ENCODE measurements at places on chromosomes 13 and 19. TPM values are rescaled to one million over a fixed set of nuclear protein-coding genes. Genes with fewer than 3 reads are reported as not detected.
A peak's percentile ranks its signal among the peaks of the same experiment; 100 is the strongest.

- H3K4me1 ChIP-seq = peaks cover 19% of the 10 kb centered on the region
- H3K4me3 ChIP-seq = peak overlapping the region; percentile 82
- H3K27ac ChIP-seq = no peak overlapping the region
Measured at GRCh38 chr19:49691243-49692146, 579 bp downstream of the CPT1C start.

DNA sequence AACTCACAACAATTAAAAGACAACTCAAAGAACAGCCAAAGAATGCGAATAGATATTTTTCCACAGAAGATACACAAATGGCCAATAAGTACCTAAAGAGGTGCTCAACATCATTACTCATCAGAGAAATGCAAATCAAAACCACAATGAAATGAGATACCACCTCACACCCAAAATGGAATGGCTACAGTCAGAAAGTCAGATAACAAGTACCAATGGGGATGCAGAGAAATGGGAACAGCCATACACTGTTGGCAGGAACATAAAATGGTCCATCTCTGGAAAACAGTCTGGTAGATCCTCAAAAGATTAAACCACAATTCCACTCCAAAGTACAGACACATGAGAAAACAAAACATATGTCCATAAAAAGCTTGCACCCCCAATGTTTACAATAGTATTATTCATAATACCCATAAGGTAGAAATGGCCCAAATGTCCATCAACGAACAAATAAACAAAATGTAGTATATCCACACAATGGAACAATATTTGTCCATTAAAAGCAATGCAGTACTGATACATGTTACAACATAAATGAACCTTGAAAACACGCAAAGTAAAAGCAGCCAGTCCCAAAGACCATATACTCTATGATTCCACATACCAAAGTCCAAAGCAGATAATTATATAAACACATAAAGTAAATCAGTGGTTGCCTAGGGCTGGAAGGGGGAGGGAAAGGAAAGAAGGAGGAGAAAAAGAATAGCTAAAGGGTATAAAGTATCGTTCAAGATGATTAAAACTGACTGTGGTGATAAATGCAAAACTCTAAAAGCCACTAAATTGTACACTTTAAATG lies 19.6 kb downstream of the USP12 start:
- DNase-seq = no peak
- H3K36me3 ChIP-seq = peaks cover 24% of the 10 kb centered on the region
- H3K4me1 ChIP-seq = peaks cover 25% of the 10 kb centered on the region
- H3K4me3 ChIP-seq = no peak overlapping the region
- no peak overlapping the region for H3K27ac ChIP-seq
- H3K27me3 ChIP-seq = no peaks in the 10 kb centered on the region

GRCh38 chr19:5547881-5548280 lies 19.9 kb downstream of the TINCR start:
- peaks cover 3% of the 10 kb centered on the region for H3K4me1 ChIP-seq
- DNase-seq = no peak
- H3K36me3 ChIP-seq = no peaks in the 10 kb centered on the region

- DNase-seq = no peak
- H3K4me1 ChIP-seq = peaks cover 12% of the 10 kb centered on the region
- H3K36me3 ChIP-seq = no peaks in the 10 kb centered on the region
- H3K27me3 ChIP-seq = peaks cover 39% of the 10 kb centered on the region
Measured at GRCh38 chr13:112209266-112209665, 142.3 kb downstream of the SOX1 start.

Gene KLK2
- total RNA-seq = 0.44 TPM

Gene KLK12
- not detected for total RNA-seq

Gene ZSCAN4
- not detected for total RNA-seq
